Glutamatergic neuron (in vitro differentiated cells): ENCODE measurements at places on chromosomes 7 and 10. TPM values are rescaled to one million over a fixed set of nuclear protein-coding genes. Genes with fewer than 3 reads are reported as not detected.

PDE6C gene
- not detected for total RNA-seq

SLC16A12 gene
- total RNA-seq: not detected

WDR86 gene
- total RNA-seq: 70.5 TPM

ATRNL1 gene
- total RNA-seq: 35.9 TPM

FAM25C gene
- total RNA-seq: not detected

ALOX5 gene
- 8.4 TPM for total RNA-seq

ATE1 gene
- total RNA-seq: 30.4 TPM

PPP1R17 gene
- total RNA-seq: 657 TPM

TAS2R3 gene
- total RNA-seq: 1.6 TPM

TEX47 gene
- not detected for total RNA-seq

CEP55 gene
- total RNA-seq: 6.0 TPM

NUPR2 gene
- total RNA-seq: not detected

OR13A1 gene
- total RNA-seq: 0.44 TPM

- peaks cover 21% of the 10 kb centered on the region for H3K36me3 ChIP-seq
- H3K4me1 ChIP-seq: peaks cover 24% of the 10 kb centered on the region
- H3K4me3 ChIP-seq: no peak overlapping the region
- H3K27me3 ChIP-seq: peaks cover 4% of the 10 kb centered on the region
Observed at GRCh38 chr7:50595491-50596102, 30.4 kb upstream of the DDC start.

GRCh38 chr10:114083040-114083439 is 39.4 kb downstream of the ADRB1 start:
- peaks cover 4% of the 10 kb centered on the region for H3K4me1 ChIP-seq
- no peaks in the 10 kb centered on the region for H3K36me3 ChIP-seq
- H3K27ac ChIP-seq: no peak overlapping the region
- H3K4me3 ChIP-seq: no peak overlapping the region
- no peak for DNase-seq

GRCh38 chr10:51168086-51168815 is 94.0 kb downstream of the PRKG1 start:
- H3K4me1 ChIP-seq: peaks cover 2% of the 10 kb centered on the region
- H3K36me3 ChIP-seq: no peaks in the 10 kb centered on the region
- H3K27me3 ChIP-seq: peaks cover 2% of the 10 kb centered on the region
- H3K4me3 ChIP-seq: no peak overlapping the region

DNA sequence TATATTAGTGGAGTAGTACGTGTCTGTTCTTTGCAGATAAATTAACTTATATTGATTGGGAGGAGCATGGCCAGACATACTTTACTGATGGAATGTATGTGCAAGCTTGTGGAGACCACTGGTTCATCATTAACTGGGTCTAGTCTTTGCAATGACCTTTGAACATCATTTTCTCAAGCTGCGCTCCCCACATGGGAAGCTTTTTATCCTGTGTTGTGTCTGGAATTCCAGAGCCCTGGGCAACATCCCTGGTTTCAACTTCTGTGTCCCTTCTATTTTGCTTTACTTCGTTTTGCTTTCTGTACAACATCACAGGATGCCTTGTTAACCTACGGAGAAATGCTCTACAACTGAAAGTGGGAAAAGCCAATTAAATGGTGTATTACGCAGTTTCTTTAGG is 38.3 kb downstream of the MACROH2A2 start:
- H3K27me3 ChIP-seq: peaks cover 3% of the 10 kb centered on the region
- no peak overlapping the region for H3K4me3 ChIP-seq
- no peak for DNase-seq

GRCh38 chr10:98168147-98168546 is 33.7 kb downstream of the R3HCC1L start:
- no peak overlapping the region for H3K27ac ChIP-seq
- no peak overlapping the region for H3K4me3 ChIP-seq
- H3K4me1 ChIP-seq: peaks cover 37% of the 10 kb centered on the region
- no peaks in the 10 kb centered on the region for H3K36me3 ChIP-seq

GRCh38 chr7:27747589-27748368 is 7.8 kb downstream of the TAX1BP1 start:
- H3K36me3 ChIP-seq: no peaks in the 10 kb centered on the region
- no peak overlapping the region for H3K4me3 ChIP-seq
- DNase-seq: no peak
- no peak overlapping the region for H3K27ac ChIP-seq
- peaks cover 9% of the 10 kb centered on the region for H3K4me1 ChIP-seq

GRCh38 chr10:13161857-13162271 is 506 bp downstream of the MCM10 start:
- H3K4me1 ChIP-seq: peaks cover 7% of the 10 kb centered on the region
- H3K27ac ChIP-seq: peak overlapping the region; percentile 30
- DNase-seq: no peak

GRCh38 chr7:41786944-41787343 is 84.1 kb upstream of the INHBA start:
- no peaks in the 10 kb centered on the region for H3K36me3 ChIP-seq
- DNase-seq: no peak
- no peaks in the 10 kb centered on the region for H3K27me3 ChIP-seq

DNA sequence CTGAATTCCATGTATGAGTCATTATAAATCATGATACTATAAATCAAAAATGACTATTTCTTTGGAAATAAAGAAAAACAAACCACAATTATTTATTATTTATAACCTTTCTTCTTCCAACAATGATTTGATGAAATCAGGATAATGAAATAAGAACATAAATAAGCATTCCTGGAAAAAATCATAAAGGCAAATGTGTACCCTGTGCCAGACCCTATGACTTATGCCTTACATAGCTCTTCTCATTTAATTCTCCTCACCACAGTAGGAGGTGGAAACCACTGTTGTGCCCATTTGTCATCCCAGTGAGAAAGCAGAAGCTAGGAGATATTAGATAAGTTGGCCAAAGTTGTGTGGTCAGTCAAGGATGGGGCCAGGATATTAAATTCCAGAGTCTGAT is 255.1 kb downstream of the DOCK4 start:
- no peaks in the 10 kb centered on the region for H3K36me3 ChIP-seq
- no peak for DNase-seq
- H3K27me3 ChIP-seq: peaks cover 3% of the 10 kb centered on the region
- peaks cover 9% of the 10 kb centered on the region for H3K4me1 ChIP-seq
- no peak overlapping the region for H3K4me3 ChIP-seq

DNA sequence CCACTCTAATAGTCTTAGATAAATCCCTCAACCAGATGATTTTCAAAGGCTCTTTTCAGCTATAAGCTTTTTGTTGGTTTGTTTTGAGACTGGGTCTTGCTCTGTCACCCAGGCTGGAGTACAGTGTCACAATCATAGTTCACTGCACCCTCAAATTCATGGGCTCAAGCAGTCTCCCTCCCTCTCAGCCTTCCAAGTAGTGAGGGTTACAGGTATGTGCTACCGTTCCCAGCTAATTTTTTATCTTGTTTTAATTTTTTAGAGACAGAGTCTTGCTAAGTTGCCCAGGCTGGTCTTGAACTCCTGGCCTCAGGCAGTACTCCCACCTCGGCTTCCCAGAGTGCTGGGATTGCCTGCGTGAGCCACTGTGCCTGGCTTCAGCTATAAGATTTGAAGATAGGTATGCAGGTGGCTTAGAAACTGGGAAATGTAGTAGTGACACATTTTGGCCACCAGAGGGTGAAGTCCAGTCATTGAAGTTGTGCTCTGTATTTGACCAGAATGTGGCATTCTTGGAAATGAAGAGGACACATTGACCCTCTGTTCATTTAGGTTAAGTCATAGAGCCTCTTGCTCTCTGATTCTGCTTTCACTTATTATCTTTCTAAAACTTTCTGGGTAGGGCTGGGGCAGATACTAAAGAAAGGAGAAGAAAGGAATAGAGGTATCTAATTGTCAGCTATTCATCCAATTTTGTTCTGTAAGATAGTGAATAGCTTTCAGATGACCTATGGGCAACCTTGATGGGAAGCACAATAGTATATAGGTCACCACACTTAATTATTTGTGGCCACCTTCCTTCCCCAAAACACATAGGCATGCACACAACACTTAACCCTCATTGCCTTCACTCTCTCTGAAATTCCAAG is 36.0 kb downstream of the R3HCC1L start:
- no peak overlapping the region for H3K4me3 ChIP-seq
- peaks cover 39% of the 10 kb centered on the region for H3K4me1 ChIP-seq
- H3K27ac ChIP-seq: no peak overlapping the region
- DNase-seq: peak; percentile 24
- H3K36me3 ChIP-seq: no peaks in the 10 kb centered on the region
- H3K27me3 ChIP-seq: peaks cover 2% of the 10 kb centered on the region

DNA sequence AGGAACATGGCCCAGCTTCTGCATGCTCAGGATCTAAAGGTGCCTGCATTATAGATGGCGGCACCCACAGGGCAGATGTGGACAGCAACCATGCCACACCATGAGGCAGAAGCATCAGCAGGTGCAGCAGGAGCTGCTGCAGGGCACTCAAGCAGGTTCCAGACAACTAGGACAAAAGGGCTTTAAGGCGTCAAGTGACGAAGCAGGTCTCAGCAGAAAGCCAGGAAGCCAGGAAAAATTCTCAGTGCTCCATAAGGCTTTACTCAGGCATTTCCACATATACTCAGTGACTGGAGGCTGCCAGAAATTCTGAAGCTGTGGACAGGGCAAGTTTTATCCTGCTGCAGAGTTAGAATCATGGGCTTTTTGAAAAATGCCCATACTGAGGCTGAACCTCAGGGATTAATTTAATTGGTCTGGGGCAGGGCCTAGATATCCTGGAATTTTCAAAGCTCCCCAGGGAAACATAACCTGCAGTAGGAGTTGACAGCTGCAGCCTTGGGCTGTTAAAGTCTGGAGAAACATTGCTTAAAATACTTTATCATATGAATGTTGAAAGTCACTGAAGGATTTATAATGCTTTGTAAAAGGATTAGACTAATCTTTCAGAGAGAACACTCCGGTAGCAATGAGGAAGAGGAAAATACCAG is 68.1 kb upstream of the RNF148 start:
- H3K36me3 ChIP-seq: no peaks in the 10 kb centered on the region
- no peak overlapping the region for H3K27ac ChIP-seq
- DNase-seq: no peak

GRCh38 chr10:132924046-132924952 is 18.1 kb downstream of the CFAP46 start:
- H3K27me3 ChIP-seq: peaks cover 4% of the 10 kb centered on the region
- DNase-seq: peak; percentile 11
- H3K27ac ChIP-seq: no peak overlapping the region
- peaks cover under 1% of the 10 kb centered on the region for H3K36me3 ChIP-seq

- no peak for DNase-seq
- H3K4me3 ChIP-seq: no peak overlapping the region
- no peaks in the 10 kb centered on the region for H3K36me3 ChIP-seq
- H3K27ac ChIP-seq: no peak overlapping the region
Observed at GRCh38 chr10:84850826-84851225, 522.4 kb downstream of the CCSER2 start.

DNA sequence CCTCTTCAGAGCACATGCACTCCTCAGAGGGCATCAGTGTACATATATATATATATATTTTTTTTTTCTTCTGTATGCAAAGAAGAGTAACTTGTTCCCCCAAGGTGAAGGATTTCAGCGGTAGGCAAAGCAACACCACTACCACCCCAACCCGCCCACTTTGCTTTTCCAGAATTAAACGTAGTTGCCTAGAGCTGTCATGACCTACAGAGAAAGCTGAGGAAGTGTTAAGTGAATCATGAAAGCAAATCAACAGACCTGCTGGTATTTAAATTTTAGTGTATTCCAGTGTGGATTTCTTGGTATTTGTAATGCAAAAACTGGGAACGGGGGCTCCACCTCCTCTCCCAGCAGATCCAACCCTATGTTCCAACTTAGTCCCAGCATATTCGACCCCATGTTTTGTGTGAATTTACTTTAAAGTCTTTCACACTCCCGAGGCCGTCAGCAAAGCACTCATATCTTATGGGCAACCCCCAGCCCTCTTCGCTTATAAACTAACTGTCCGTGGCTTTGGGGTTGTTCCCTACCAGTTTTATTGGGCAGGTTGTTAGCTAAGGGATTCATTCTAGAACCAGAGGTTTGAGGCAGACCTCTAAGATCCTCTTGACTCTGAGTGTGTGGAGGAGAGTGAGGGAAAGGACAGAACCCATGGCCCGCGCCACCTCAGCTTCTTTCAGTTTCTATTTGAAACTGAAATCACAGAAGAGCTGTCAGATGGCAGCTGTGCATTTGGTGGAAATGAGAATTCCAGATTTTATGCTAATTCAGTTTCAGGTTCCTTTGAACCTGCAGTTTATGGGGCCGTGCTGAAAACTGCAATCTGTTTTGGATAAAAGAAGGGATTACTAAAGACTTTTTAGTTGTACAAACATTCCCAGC is 450.2 kb upstream of the GALNT17 start:
- H3K27me3 ChIP-seq: peaks cover 7% of the 10 kb centered on the region
- H3K4me3 ChIP-seq: peak overlapping the region; percentile 58
- H3K4me1 ChIP-seq: peaks cover 62% of the 10 kb centered on the region
- no peaks in the 10 kb centered on the region for H3K36me3 ChIP-seq
- H3K27ac ChIP-seq: peak overlapping the region; percentile 70
- DNase-seq: no peak

- H3K4me3 ChIP-seq: no peak overlapping the region
- H3K27ac ChIP-seq: no peak overlapping the region
- no peak for DNase-seq
- H3K4me1 ChIP-seq: peaks cover 16% of the 10 kb centered on the region
- no peaks in the 10 kb centered on the region for H3K36me3 ChIP-seq
Observed at GRCh38 chr10:76881477-76882220, 756.0 kb downstream of the KCNMA1 start.

DNA sequence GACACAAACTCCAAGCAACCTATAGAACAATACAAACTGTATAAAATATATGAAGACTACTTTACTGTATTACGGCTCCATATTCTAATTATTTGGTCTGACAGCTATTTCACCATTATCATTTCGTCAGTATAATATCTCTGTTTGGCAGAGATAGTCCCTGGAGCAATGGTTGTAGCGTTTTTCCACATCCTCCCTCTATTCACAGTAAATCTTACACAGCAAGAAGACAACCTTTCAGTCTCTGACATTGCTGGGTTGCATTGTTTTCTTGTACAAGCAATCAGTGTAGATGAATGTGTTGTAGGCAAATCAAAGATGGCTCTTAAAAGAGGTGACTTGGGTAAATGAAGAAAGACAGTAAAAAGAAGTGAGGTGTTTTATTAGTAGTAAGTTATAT is 105.6 kb upstream of the PLXDC2 start:
- no peak for DNase-seq
- no peaks in the 10 kb centered on the region for H3K27me3 ChIP-seq
- no peak overlapping the region for H3K4me3 ChIP-seq
- no peaks in the 10 kb centered on the region for H3K4me1 ChIP-seq
- no peak overlapping the region for H3K27ac ChIP-seq

DNA sequence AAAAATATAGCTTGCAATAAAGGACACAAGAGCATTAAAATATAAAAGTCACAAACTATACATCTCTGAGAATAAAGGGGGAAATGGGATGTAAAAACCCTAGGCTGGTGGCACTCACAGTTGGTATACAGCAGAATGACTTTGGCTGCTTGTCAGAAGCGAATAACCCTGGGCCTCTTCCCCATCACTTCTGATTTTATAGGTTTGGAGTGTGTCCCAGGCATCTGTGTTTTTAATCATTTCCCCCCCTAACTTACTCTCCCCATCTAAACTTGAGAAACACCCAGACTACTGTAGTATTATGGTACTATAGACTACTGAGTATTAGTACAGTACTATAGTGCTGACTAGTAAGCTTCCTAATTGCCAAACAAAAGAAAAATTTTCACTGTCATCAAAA is 1.8 kb upstream of the RPA3 start:
- H3K27me3 ChIP-seq: peaks cover 2% of the 10 kb centered on the region
- H3K4me3 ChIP-seq: no peak overlapping the region
- DNase-seq: no peak
- H3K4me1 ChIP-seq: peaks cover 6% of the 10 kb centered on the region
- no peak overlapping the region for H3K27ac ChIP-seq
